ENCODE measurements at places on chromosomes 1 and 21. TPM values are rescaled to one million over a fixed set of nuclear protein-coding genes. Genes with fewer than 3 reads are reported as not detected.

LRRC3 gene
- total RNA-seq: 2.9 TPM

TSPAN2 gene
- 3.3 TPM for total RNA-seq

AGBL4 gene
- 0.32 TPM for total RNA-seq

CHI3L1 gene
- 7.4 TPM for total RNA-seq

DNA sequence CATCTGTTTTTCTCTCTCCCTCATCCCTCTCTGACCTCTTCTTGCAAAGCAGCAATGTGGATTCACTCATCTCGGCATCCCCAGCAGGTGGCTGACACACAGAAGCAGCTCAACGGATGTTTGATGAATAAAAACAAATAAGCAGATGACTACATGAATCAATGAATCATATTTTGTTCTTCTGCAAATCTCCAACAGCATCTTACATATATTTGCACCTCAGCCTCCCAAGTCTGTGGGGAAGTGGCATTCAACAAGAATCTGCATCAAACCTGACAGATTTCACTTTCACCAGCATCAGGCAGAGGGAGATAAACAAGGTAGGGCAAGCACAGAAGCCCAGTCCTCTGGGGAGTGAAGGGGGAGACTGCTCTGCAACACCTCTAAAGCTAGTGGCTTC, 34.0 kb downstream of the CAPN8 start:
- DNase-seq: no peak

DNA sequence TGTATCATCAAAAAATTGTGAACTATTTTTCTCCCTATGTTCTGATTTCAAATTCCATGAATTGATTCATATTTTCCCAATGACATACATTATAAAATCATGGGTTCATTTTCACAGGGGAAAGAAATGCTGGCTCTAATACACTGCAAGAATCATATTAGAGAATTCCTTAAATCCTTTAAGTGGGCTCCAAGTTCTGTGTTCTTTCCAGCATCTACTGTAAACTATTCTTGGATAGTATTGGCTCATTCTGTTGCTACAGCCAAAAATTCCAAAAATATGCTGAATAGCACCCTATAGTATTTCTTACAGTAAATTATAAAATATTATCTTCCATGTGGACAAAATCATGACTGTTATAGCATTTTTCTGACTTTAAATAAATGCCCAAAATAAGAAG, 19.0 kb upstream of the C1orf105 start:
- DNase-seq: no peak
